Stimulated activated CD4-positive, alpha-beta T cell treated with anti-CD3 and anti-CD28 coated beads, Interleukin-2, amount 100 ng/mL, for 48 hours (primary cell): ENCODE measurements at places on chromosomes 7 and 10.

DNA sequence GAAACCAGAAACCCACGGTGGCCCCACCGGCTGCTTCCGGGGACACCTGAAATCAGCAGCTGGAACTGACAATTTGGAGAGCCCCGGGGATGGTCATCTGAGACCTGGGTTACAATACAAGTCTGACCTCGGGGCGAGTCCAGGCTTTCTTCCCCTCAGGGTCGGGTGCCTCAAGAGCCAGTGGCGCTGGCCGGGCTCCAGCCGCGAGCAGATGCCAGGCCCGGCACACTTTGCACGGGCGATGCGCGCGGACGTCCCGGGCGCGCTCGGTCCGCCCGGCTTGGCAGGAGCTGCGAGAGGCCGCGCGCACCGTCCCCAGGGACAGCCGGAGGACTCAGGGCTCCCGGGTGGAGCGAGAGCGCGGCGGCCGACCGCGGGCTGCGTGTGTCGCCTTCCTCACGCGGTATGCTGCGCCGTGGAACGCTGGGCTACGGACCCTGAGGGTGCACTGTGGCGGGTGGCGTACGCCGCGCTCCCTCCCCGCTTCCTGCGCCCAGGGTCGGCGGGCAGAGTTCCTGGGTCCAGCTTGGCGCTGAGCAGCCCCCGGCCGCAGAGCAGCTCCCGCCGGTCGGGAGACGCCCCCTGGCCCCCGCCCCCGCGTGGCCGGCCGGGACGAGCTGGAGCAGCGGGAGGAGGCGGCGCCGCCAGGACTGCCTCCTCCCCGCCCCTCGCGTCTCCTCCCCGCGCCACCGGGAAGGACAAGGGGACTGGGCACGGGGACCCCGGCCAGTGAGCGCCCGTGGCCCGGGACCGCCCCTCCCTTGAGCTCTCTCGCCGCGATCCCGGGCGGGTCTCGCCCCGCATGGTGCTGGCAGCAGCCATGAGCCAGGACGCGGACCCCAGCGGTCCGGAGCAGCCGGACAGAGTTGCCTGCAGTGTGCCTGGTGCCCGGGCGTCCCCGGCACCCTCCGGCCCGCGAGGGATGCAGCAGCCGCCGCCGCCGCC lies at the start of gene RBM20:
Gene RBM20 (plus strand): TSS at position 684 of the 945 bp plus-strand sequence. CDS start 119 bp downstream, at position 803.
- no peak for DNase-seq

GRCh38 chr7:116698930-116699721 lies 27.1 kb downstream of the MET start:
- no peak for DNase-seq

DNA sequence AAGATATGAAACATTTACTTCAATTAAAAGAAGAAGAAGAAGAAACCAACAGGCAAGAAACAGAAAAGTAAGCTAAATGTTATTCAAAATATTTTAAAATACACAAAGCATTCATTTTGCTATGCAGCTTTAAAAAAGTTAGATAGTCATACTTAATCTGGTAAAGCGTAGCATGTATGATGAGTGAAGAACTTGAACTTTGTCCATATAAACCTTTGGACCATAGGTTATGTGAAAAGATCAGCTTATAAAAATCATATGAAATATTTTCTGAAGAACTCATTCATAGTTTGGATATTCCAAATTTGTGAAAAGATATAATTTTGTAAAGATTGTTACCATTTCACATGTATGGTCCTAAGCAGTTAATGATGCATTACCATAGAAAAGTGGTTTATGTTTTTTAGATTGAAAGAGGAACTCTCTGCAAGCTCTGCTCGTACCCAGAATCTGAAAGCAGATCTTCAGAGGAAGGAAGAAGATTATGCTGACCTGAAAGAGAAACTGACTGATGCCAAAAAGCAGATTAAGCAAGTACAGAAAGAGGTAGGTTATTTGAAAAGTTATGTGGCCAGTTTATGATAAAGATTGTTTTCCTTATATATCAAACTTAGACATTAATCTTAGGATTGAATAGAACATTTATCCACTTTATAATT lies 37.3 kb downstream of the KIF20B start:
- no peak for DNase-seq

- DNase-seq = no peak
Measured at GRCh38 chr10:123948030-123948823, 56.6 kb upstream of the CPXM2 start.

DNA sequence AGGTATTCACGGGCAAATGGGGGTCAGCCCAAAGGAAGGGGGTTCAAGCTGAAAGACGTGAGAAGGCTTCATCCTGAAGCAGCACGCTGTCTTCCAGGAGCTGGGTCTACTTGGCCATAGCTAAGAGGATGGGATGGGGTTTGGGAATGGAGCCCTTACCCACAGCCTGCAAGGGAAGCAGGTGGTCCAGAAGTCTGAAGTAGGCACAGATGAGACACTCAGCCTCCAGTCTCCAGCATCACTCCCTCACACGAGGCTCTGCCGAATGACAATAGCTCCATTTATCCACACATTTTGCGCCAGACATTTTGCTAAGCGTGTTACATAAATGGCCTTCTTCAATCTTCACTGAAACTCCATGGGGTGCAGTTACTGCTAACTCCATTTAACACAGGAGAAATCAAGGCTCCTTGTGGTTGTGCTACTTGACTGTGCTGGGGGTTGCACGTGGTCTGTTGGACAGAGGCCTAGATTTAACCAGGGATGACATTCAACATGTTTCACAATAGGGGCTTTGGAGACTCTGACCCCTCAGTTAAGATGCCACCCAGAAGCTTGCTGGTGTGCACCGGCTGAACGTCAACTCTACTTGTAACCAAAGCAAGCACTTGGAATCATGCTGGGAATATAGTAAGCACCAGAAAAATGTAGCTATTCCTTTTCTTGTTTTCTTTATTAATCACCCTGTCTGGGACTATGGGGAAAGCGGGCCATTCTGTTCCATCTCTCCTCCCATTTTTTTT lies 85.3 kb downstream of the FAM241B start:
- DNase-seq = no peak

DNA sequence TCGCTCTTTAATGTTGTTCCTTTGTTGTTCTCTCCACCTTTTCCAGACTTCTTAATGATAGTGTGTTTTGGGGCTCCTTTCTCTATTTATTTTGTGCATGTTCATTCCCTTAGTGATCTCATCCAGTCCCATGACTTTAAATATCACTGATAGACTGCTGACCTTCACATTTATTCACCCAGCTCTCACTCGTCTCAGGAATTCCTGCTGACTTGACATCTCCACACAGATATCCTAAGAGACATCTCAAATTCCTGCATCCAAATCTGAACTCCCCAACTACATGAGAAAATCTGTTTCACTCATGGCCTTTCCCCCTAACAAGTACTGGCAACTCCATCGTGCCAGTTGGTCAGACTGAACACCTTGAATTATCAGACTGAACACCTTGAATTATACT lies 111.2 kb downstream of the CTTNBP2 start:
- no peak for DNase-seq

- DNase-seq = no peak
Measured at GRCh38 chr10:69573056-69573806, at the start of gene NEUROG3. Gene NEUROG3, minus strand, starts transcription at chr10:69573422. Its CDS starts 379 bp downstream, at chr10:69573043.

GRCh38 chr7:43463401-43463980 lies 119.4 kb upstream of the STK17A start:
- DNase-seq = no peak

- no peak for DNase-seq
Measured at GRCh38 chr7:122369756-122370155, 65.2 kb upstream of the FEZF1 start.

DNA sequence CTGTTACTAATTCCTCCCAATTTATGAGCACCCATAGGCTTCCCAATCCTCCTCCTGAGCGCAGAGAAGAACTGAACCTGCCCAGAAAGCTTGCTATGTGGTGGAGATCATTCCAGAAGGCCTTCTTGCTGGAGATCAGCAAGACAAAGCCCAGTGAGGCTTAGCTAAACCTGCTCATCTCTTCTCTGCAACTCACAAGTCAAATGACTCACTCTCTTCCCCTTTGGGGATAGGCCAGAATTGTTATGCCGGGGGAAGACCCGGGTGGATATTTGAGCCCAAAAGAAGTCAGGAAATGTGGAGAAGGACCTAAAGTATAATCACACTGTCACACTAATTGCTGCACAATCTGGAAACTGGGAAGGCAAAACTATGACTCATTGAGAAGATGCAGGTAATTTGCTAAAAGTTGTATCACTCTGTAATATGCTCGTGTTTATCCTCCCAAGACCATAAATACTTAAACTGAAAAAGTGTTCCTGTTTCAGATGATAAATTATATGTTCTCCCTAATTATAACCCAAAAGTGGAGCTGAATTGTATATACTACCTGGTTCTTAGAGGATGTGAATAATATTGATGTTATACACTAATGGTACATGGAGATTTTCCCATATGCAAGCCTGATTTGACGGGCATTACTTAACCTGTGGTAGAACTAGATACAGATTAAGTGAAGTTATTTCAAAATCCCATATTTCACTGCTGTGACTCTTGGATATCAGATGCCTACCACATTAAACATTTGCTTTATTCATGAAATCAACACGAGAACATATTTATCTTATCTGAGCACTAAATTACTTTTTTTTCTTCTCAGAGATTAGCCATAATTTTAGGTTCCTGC lies 6.4 kb downstream of the NEBL start:
- DNase-seq = no peak

DNA sequence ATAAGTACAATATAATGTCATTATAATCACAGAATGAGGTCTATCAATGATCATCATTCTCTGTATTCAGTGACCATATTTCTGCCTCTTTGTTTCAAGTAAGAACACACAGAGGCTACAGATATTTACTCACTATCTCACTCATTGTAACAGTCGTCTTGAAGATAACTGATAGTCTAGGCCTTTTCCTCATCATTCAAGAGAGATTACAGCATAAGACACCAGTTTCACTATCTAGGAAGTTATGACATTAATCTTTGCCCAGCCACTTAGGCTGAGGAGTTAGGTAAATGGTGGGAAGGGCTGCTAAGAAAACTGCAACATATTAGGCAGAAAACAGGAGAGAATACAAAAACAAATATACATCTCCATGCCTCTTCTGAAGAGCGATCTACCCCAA lies 125.3 kb downstream of the CHCHD3 start:
- DNase-seq = no peak

GRCh38 chr10:63717027-63717715 lies 196.0 kb downstream of the REEP3 start:
- DNase-seq = no peak

DNA sequence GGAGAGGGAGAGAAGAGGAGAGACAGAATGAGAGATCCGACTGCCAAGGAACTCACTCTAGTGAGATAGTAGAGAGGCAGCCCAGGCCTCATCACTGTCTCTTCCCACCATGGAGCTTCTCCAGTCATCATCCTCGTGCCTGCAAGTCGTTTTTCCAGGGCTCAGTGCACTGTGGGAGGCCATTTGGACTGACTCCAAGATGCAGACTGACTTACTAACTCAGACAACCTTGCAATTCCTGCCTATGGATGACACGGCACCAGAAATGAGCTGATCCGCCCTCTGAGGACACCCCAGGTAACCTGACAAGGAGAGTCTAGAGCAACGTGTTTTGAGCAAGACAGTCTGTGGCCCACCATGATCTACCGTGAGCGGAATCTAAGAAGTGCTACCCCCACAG lies 154.9 kb downstream of the GLI3 start:
- no peak for DNase-seq

- no peak for DNase-seq
Measured at GRCh38 chr10:35579726-35580422, 25.3 kb upstream of the GJD4 start.

- no peak for DNase-seq
Measured at GRCh38 chr7:54944179-54944578, 74.6 kb upstream of the EGFR start.

- no peak for DNase-seq
Measured at GRCh38 chr10:29529146-29529545, 105.6 kb downstream of the SVIL start.

GRCh38 chr7:100793806-100794660 lies 33.3 kb downstream of the EPHB4 start:
- DNase-seq = no peak

DNA sequence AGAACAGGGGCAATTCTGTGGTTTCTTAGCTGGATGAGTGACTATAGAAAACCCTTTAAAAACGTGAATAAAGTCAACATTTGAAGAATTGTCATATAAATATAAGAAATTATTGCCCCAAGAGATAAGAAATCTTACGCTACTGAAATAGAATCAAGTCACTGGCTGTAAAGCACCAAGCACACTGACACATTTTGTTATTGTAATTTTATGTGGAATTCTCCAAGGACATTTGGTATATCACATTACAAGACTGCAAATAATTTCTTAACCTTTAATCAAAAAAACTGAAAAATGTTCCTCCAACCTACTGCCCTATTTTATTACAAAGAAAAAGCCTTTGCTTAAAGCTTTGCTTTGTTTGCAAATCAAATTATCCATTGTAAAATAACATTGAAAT lies 383.3 kb downstream of the IPMK start:
- DNase-seq = no peak

- DNase-seq = no peak
Measured at GRCh38 chr10:11080564-11080984, 62.9 kb downstream of the CELF2 start.

DNA sequence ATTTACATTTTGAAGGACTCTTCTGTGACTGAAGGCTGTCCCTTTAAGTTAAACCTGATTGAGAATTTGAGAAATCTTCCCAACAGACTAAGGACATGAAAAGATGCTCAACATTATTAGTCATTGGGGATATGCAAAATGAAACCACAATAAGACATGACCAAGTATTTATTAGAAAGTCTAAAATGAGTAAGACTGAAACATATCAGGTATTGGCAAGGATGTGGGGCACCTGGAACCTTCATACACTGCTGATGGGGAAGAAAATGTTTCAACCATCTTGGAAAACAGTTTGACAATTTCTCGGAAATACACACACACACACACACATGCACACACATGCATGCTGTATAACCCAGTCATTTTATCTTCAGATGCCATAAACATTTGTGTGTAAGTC lies 132.1 kb upstream of the CDK6 start:
- no peak for DNase-seq

DNA sequence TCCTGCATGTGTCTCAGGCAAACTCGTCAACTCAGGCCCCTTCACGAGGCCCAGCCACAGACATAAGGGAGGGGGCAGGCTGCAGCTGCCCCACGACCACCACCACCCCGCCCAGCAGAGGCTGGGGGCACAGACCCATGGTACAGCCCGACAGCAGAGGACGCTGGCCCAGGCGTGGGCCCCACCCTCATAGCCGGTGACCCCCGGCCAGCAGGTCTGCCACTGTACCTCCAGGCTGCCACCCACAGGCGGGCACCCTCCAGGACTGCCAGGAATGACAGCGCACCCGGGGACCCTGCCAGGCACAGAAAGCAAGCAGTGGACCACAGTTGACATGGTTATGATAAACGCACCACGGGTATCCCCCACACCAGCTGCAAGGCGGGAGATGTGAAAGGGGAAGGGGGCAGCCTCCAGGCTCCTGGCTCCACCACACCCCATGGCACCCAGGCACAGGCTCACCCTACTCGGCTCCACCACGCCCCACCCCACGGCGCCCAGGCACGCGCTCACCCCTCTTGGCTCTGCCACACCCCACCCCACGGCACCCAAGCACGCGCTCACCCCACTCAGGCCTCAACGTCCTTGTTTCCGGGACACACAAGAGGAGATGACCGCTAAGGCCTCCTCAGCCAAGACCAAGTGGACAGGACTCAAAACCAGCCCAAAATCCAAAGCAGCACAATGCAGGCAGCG lies 135.9 kb downstream of the MAD1L1 start:
- DNase-seq = no peak
